ENCODE measurements at places on chromosomes 12 and 14. TPM values are rescaled to one million over a fixed set of nuclear protein-coding genes. Genes with fewer than 3 reads are reported as not detected.

Gene C1S
- 10.8 TPM for total RNA-seq

Gene AGAP2
- 25.6 TPM for total RNA-seq

Gene DYRK2
- total RNA-seq: 140 TPM

Gene TROAP
- 1.2 TPM for total RNA-seq

Gene TMEM121
- total RNA-seq: 23.1 TPM

Gene BEST3
- total RNA-seq: 0.78 TPM

Gene CCDC175
- total RNA-seq: 3.3 TPM
